ENCODE measurements at places on chromosomes 1 and 21.
A peak's percentile ranks its signal among the peaks of the same experiment; 100 is the strongest.

DNA sequence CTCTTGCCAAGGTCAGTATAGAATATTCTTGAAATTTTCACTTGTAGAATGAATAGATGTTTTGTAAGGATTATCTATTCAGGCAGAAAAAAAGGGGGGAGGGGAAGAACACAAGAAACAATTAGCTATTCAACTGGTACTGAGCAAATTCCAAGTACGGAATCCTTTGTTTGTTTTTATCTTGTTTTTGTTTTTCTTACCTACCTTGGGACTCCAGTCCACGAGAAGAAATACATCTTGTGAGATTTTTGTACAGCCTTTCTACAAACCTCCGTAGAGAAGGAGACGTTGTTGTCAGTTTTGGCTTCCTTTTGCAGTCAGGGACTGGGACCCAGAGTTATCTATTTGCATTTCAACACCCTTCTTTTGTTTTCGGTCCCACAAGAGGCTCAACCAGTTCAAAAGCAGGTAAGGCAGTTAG, 36.0 kb downstream of the ZNF281 start:
- no peak for DNase-seq

DNA sequence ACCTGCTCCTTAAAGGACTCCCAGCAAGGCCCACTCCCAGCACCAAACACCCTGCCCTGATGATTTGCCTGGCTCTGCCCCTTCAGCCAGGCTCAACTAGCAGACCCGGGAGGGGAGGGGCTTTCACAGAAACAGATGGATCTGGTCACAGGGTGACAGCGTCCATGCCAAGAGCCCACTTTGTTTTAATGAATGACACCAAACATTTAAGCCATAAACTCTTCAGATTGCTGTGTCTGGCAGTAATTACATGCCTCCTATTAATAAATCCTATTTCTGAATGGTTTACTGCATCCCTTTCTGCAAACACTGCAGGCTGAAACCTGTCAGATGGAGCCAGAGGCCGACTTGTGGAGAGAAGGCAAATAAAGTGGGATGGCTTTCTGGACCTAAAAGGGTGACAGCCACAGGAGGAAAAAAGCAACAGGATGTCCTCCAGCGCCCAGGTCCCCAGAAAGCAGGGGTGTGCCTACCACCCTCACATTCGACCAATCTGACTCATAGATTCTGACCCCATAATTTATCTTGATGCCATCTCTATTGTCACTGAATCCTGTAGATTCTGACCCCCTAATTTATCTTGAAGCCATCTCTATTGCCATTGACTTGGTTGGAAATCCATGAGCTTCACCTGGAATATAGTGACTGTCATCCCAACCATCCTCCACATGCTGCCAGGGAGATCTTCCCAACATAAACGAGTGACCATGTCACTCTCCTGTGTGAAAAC, 200.9 kb downstream of the PLPP3 start:
- DNase-seq: no peak

- DNase-seq: no peak
These were observed 85.6 kb upstream of the BRINP3 start for GRCh38 chr1:190563230-190563629.

DNA sequence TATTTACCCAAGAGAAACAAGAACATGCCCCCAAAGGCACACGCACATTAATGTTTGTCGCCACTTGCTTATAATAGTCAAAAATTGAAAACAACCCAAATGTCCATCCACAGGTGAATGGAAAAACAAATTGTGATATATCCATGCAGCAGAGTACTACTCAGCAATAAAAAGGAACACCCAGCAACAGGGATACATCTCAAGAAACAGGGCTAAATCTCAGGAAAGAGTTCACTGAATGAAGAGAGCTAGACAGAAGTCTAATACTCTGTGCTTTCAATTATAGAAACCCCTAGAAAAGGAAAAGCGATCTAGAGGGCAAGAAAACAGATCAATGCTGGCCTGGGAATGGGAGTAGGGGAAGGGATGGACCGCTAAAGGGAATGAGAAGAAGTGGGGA, 36.7 kb upstream of the LAPTM5 start:
- no peak for DNase-seq

DNA sequence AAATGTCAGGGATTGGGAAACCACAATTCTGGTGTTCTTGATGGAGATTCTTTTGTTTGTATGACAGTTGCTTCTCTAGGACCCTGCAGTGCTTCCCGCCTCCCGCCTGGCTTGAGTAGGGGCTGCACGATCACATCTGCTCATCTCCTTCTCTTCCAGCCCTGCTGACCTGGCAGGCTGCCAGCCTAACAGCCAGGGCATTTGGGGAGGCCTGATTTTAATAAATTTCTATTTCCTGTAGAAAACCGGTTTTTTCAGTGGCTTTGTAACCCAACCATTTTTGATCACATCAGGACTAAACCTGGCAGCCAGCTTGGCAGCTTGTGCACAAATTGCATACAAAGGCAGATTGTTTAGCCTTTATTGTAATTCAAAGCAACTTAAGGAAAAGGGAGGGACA, 78.9 kb downstream of the UBE2U start:
- no peak for DNase-seq

- DNase-seq: no peak
These were observed 18.3 kb downstream of the SGIP1 start for GRCh38 chr1:66552287-66552686.

GRCh38 chr1:33654267-33654834, 181.9 kb downstream of the ZSCAN20 start:
- DNase-seq: peak; percentile 24

- no peak for DNase-seq
These were observed 481.0 kb upstream of the ADAMTS5 start for GRCh38 chr21:27447843-27448242.

- no peak for DNase-seq
These were observed 11.8 kb upstream of the SOD1 start for GRCh38 chr21:31647650-31648049.

DNA sequence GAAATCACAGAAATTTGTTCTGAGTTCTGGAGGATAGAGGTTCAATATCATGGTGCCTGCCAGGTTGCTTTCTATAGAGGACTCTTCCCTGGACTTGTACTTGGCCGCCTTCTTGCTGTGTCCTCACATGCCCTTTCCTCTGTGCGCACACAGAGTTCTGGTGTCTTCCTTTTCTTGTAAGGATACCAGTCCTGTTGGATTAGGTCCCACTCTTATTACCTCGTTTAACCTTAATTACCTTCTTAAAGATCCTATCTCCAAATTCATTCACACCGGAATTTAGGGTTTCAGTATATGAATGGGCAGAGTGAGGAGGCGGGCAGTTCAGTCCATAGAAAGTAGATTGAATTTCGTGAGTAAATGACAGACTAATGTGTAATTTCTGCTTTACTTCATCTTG, 413.9 kb downstream of the NCAM2 start:
- DNase-seq: no peak

- no peak for DNase-seq
These were observed 34.5 kb downstream of the KLHDC7A start for GRCh38 chr1:18515120-18515667.

GRCh38 chr21:25396135-25396711, 211.1 kb downstream of the MRPL39 start:
- no peak for DNase-seq

DNA sequence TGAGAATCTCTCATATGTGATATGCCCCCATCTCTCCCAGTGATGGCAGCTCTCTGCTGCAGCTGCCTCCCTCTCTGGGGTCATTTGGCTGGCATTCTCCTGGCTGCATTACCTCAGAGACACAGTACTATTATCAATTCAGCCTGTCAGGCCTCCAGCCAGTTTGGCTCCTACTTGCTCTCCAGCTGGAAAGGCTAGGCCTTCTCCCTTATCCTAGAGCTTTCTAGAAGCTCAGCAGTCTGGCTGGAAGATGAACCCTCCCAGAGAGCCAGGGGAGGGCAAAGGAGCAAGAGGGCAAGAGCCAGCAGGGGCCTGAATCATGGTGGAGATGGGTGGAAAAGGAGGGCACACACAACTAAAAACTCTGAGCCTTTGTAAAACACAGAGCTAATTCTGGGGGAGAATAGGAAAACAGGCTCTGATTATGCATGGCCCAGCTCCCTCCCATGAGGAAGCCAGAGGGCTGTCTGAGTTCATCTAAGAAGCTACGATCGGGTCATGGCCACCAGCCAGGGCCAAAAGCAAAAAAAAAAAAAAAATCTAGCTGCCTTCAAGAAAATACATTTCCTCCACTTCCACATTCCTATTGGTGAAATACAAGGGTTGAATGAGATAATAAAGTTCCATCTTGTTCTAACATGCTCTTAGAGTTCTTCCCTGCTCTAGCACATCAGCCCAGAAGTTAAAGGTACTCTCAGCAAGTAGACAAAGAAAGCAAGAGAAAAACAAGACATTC, 8.8 kb downstream of the LAMB3 start:
- no peak for DNase-seq

DNA sequence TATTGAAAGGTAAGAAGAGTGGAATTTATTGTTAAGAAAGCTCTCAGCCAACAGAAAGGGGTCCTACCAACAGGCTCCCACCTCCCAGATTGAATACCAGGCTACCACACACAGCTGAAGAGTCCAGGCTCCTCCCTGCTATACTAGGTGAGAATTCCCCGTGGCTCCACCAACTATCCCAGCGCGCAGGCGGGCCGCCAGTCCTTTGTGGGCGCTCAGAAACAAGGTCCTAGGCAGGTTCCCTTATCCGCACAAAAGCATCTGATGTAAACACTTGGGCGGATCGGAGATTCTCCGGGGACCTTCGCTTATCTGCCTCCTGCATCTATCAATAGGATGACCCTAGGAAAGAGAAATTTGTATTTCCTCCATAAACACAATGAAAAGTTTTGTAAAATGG, 423.9 kb upstream of the ADGRL4 start:
- DNase-seq: no peak

- DNase-seq: no peak
These were observed 458.7 kb downstream of the PTPRU start for GRCh38 chr1:29695036-29695435.

- DNase-seq: no peak
These were observed 5.8 kb upstream of the SPATC1L start for GRCh38 chr21:46189959-46190490.

Measured in hepatic stellate cell (primary cell).